HT1080 (cell line): ENCODE measurements at places on chromosomes 1 and 21. TPM values are rescaled to one million over a fixed set of nuclear protein-coding genes. Genes with fewer than 3 reads are reported as not detected.

DNA sequence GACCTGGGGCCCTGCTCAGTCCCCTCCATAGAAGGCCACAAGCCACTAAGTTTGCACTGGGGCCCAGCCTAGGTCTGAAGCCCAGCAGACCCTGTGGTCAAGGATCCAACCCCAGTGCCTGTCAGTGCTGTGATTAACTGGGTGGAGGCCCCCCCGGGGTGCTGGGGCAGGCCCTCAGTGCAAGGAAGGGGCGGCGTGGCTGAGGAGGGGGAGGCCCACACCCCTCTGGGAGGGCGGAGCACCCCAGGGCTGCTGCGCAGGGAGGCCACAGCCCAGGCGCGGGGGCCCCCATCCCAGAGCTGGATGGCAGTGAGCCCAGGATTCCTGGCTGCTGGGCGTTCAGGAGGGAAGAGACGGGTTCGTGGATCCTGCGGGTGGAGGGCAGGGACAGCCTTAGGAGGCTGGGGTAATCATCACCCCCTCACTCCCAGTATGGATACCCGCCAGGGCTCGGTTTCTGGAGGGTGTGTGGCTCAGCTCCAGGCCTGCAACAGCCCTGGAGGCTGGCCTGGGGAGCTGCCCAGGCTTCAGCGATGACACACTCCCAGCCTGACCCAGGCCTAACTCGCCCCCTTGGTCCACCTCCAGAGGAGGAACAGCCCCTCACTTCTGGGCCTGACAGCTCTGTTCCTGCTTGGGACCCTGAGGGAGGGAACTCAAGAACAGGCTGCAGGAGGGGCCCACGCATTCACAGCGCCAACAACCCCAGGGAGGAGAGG, 890 bp downstream of the GJC2 start:
- DNase-seq: no peak

DNA sequence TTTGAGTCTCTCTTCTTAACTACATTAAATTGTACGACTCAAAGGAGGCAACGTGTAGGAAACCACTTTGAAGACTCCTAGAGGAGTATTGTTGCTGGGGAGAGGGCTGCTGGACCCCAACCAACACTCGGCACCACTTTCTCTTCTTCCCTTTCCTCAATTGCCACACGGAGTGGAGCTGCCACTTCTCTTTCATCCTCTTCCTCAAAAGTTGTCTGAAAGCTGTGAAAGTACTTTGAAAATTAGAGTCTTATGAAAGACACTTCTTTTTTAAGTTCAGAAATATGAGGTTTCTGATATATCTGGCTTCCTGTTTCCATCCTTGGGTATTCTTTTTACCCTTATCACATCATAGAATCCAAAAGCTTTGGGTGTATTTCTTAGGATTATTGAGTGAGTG, 59.5 kb downstream of the MRPS6 start:
- no peak for DNase-seq

DNA sequence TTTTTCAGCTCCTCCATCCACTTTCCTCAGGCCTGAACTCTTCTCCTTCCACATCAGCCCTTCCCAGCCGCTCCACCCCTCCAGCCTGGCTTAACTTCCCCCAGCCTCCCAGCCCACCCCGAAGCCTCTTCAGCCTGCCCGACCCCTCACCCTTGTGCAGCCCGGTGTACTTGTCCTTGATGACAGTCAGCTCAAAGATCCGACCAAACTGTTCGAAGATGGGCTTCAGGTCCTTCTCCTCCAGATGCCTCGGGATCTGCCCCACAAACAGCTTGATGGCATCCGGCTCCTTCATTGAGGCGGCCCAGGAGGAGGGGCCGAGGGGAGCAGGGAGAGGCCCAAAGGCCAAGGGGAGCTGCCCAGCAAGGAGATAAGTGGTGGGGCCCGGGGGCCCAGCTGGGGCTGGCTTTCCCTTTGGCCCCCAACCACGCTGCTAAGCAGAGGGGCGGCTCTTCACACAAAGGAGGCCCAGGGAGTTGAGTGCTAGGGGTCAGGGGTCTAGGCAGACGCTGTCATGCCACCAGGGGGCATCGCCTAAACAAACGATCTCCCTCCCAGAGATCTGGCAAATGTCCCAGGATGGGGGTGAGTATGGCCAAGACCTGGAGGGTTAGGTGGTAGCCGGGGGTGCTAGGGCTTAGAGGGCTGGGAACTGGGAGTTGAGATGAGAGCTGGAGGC, 738 bp downstream of the CELF3 start:
- no peak for DNase-seq

GRCh38 chr21:42438316-42439205, 34.9 kb downstream of the UBASH3A start:
- DNase-seq: no peak

DNA sequence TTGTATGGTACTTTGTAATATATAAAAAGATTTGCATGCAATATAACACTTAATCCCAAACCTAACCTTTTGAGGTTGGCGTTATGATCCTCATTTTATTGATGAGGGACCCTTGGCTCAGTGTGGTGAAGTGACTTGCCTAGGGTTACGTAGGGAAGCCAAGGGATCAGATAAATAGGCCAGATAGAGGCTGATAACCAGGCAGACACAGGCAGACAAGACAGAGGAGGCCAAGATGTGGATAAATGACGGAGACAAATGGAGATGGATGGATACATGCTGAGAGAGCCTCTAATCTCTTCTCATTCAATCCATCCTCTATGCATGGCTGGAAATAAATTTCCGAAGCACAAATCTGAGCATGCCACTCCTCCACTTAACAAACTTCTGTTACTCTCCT, 136.9 kb upstream of the SPATA6 start:
- DNase-seq: no peak

- no peak for DNase-seq
Observed at GRCh38 chr1:197392541-197392940, 124.5 kb downstream of the CRB1 start.

- no peak for DNase-seq
Observed at GRCh38 chr1:55808263-55808662, 593.1 kb upstream of the USP24 start.

GRCh38 chr1:210251680-210252490, 19.3 kb downstream of the SERTAD4 start:
- DNase-seq: no peak

KCNJ9 gene
- total RNA-seq: not detected in 2 replicates

CHIA gene
- not detected in 2 replicates for total RNA-seq

MASP2 gene
- total RNA-seq: not detected in 2 replicates

ATP5PB gene
- 587 and 663 TPM in 2 replicates for total RNA-seq

ZMPSTE24 gene
- total RNA-seq: 46.8 and 55.7 TPM in 2 replicates

OR2T29 gene
- not detected in 2 replicates for total RNA-seq
